ENCODE measurements at places on chromosomes 2 and 18. TPM values are rescaled to one million over a fixed set of nuclear protein-coding genes. Genes with fewer than 3 reads are reported as not detected.
A peak's percentile ranks its signal among the peaks of the same experiment; 100 is the strongest.

The MC4R gene
- not detected for total RNA-seq

DNA sequence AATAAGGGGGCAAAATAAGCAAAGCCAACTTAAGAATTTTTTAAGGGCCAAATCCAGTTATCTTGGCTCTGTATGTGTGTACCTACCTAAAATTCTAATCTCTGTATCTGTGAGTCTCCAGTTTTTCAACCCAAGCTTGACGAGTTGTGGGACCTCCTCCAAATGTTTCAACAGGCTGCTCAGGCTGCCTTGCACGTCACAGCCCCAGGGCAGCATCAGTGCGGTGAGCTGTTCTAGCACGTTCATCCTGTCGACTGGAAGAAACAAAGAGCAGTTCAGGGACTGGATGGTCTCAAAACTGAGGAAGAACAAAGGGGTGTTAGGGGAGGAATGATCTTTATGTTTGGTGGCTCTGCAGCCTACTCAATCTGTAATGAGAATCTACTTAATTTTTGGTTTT lies 29.4 kb downstream of the NLRC4 start:
- H3K36me3 ChIP-seq: no peaks in the 10 kb centered on the region
- H3K27me3 ChIP-seq: no peaks in the 10 kb centered on the region
- H3K4me3 ChIP-seq: no peak overlapping the region
- DNase-seq: no peak
- H3K4me1 ChIP-seq: peaks cover 6% of the 10 kb centered on the region

GRCh38 chr18:68960355-68960754 lies 162.5 kb downstream of the CCDC102B start:
- H3K36me3 ChIP-seq: no peaks in the 10 kb centered on the region
- H3K27ac ChIP-seq: no peak overlapping the region
- no peak overlapping the region for H3K4me3 ChIP-seq
- DNase-seq: no peak
- H3K4me1 ChIP-seq: no peaks in the 10 kb centered on the region

The RAB6D gene
- 0.17 TPM for total RNA-seq

- H3K27me3 ChIP-seq: no peaks in the 10 kb centered on the region
- no peaks in the 10 kb centered on the region for H3K36me3 ChIP-seq
- peak overlapping the region; percentile 74 for H3K27ac ChIP-seq
- H3K4me3 ChIP-seq: no peak overlapping the region
- H3K4me1 ChIP-seq: peaks cover 33% of the 10 kb centered on the region
Measured at GRCh38 chr2:62458671-62459081, 47.3 kb downstream of the TMEM17 start.

GRCh38 chr2:175383286-175383685 lies 201.8 kb upstream of the ATP5MC3 start:
- no peak for DNase-seq
- H3K4me1 ChIP-seq: no peaks in the 10 kb centered on the region
- no peak overlapping the region for H3K4me3 ChIP-seq
- H3K27me3 ChIP-seq: no peaks in the 10 kb centered on the region

DNA sequence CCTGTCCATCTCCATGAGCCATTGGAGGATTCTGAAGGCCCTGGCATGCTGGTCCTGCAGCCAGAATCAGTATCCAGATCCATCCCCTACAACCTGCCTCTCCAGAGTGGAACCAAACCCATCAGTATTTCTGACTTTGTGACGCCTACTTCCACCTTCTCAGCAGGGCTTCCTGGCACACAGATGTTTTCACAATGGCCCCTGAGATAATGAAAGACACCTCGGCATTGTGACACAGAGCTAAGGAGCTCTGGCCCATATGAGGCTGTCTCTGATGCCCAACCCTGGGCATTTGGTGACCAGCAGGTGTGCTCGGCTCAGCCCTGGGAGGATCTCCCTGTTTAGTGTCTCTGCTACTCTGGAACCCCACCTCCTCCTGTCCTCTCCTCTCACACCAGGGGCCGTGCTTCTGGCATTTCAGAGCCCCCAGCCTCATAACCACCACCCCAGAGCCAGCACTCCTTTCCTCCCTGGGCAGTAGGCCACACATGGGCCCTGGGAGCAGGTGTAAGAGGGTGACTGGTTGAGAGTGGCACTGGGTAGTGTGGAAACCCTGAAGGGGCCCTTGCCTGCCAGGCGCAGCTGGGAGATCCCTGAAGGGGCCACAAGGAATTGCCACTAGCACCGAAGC lies 38.2 kb downstream of the FOSL2 start:
- no peaks in the 10 kb centered on the region for H3K27me3 ChIP-seq
- DNase-seq: no peak
- H3K4me1 ChIP-seq: 0 out of 2 replicates have a peak, but pooled peaks cover 3% of the 10 kb centered on the region

- no peaks in the 10 kb centered on the region for H3K4me1 ChIP-seq
- H3K27me3 ChIP-seq: no peaks in the 10 kb centered on the region
- no peak for DNase-seq
- H3K4me3 ChIP-seq: no peak overlapping the region
- no peaks in the 10 kb centered on the region for H3K36me3 ChIP-seq
Measured at GRCh38 chr2:177117755-177118154, 94.8 kb upstream of the HNRNPA3 start.

DNA sequence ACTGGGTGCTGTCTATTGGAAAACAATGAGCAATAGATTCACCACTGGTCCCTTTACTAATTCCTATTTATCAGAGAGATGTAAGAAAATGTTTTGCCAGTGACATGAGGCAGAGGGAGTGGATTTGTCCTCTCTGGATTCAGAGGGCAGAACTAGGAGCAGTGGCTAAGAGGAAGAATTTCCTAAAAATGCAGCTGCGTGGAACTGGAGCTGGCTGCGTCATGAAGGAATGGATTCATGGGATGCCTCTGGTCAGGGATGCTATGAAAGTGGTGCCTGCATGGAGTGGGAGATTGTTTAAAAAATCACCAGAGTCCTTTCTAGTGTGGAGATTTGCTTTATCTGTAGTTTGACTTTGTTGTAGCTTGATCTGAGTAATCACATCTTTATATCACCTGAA lies 78.3 kb downstream of the ARHGEF33 start:
- H3K27me3 ChIP-seq: no peaks in the 10 kb centered on the region
- no peak for DNase-seq
- H3K27ac ChIP-seq: no peak overlapping the region
- H3K4me1 ChIP-seq: no peaks in the 10 kb centered on the region

DNA sequence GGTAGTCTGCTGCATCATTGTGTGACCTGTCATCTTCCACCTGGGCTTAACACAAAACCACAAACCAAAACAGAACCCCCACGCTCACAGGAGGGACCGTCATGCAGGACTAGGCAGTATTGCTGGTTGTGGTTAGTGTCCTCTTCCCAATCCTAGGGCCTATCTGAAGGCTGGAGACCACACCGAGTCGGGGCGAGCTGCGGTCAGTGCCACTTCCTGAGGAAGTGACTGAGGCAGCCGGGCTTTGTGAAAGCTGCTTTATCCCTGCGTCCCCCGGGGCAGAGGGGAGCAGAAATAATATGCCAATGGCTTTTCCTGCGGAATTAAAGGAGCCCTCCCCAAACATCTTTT lies 22.9 kb downstream of the ZNF532 start:
- H3K27me3 ChIP-seq: no peaks in the 10 kb centered on the region
- peaks cover 2% of the 10 kb centered on the region for H3K4me1 ChIP-seq
- H3K4me3 ChIP-seq: no peak overlapping the region
- H3K27ac ChIP-seq: no peak overlapping the region
- DNase-seq: no peak

GRCh38 chr2:446963-447530 lies 159.2 kb upstream of the ALKAL2 start:
- no peaks in the 10 kb centered on the region for H3K36me3 ChIP-seq
- peaks cover 5% of the 10 kb centered on the region for H3K27me3 ChIP-seq
- no peak for DNase-seq
- no peak overlapping the region for H3K4me3 ChIP-seq

The FEV gene
- total RNA-seq: not detected

GRCh38 chr2:177192788-177193187 lies 19.8 kb upstream of the HNRNPA3 start:
- no peak overlapping the region for H3K27ac ChIP-seq
- H3K4me1 ChIP-seq: peaks cover 9% of the 10 kb centered on the region
- no peaks in the 10 kb centered on the region for H3K36me3 ChIP-seq

DNA sequence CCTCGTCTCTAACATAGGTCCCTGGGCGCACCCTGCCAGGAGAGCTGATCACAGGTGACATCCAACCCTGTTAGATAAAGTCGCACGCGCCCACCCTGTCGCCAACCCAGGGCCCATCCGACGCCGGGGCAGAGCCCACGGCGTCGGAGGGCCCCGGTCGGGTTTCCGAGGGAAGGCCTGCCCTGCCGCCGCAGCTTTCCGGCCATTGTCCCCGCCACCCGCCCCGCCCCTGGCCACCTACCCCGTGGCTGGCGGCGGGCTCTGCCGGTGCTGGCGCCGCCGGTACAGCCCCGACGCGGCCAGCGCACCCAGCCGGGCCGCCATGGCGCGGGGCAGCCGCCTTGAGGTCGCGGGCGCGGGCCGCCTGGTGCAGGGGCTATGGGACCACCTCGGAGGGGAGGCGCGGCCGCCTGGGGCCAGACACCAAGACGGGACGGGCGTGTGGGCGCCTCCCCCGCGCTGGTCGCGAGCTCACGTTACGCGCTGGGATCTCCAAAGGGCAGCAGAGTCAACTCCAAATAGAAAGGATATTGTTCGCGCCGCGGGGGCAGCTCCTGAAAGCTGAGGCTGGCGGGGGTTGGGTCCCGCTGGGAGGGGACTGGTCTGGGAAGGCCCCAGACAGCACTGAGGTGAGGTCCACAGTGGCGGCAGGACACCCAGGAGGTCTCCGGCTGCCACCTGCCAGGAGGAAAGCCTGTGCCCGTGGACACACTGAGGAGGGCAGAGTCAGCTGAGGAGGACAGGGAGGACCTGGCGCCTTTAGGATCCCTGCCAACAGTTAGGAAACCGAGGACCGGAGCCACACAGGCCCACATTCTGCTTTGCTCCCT lies 11.1 kb downstream of the LIMS2 start:
- H3K27me3 ChIP-seq: no peaks in the 10 kb centered on the region
- H3K4me3 ChIP-seq: no peak overlapping the region
- DNase-seq: no peak
- no peaks in the 10 kb centered on the region for H3K4me1 ChIP-seq
- no peaks in the 10 kb centered on the region for H3K36me3 ChIP-seq

DNA sequence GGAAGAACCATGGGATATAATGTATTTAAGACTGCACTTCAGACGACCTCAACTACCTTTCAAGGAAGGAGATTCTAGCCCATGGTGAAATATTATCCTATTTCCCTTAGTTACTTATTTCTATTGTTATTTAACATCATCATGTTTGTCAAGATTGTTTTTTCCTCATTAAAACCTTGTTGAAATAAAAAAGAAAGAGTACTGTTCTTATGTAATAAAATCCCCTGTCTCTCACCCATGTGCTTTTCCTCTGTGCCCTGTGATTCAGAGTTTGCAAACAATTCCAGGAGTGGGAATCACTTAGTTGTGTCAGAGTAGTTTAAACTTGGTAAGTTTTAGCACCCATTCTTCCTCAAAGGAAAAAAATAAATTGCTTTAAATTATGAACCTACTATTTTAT lies 43.6 kb downstream of the ERBB4 start:
- no peaks in the 10 kb centered on the region for H3K27me3 ChIP-seq
- H3K4me1 ChIP-seq: no peaks in the 10 kb centered on the region
- H3K4me3 ChIP-seq: no peak overlapping the region
- H3K27ac ChIP-seq: no peak overlapping the region
- H3K36me3 ChIP-seq: no peaks in the 10 kb centered on the region
- no peak for DNase-seq

- H3K36me3 ChIP-seq: no peaks in the 10 kb centered on the region
- no peaks in the 10 kb centered on the region for H3K4me1 ChIP-seq
- no peak for DNase-seq
- no peak overlapping the region for H3K4me3 ChIP-seq
Measured at GRCh38 chr2:209900638-209901037, 101.8 kb upstream of the RPE start.

The POTEJ gene
- total RNA-seq: not detected

GRCh38 chr2:53964257-53964952 lies 6.4 kb downstream of the PSME4 start:
- peaks cover 6% of the 10 kb centered on the region for H3K4me1 ChIP-seq
- no peak overlapping the region for H3K27ac ChIP-seq
- no peaks in the 10 kb centered on the region for H3K36me3 ChIP-seq
- H3K27me3 ChIP-seq: no peaks in the 10 kb centered on the region
- no peak overlapping the region for H3K4me3 ChIP-seq

- H3K4me3 ChIP-seq: no peak overlapping the region
- H3K36me3 ChIP-seq: no peaks in the 10 kb centered on the region
- DNase-seq: no peak
- no peak overlapping the region for H3K27ac ChIP-seq
- no peaks in the 10 kb centered on the region for H3K4me1 ChIP-seq
- no peaks in the 10 kb centered on the region for H3K27me3 ChIP-seq
Measured at GRCh38 chr18:63961435-63961980, 8.4 kb upstream of the SERPINB8 start.

DNA sequence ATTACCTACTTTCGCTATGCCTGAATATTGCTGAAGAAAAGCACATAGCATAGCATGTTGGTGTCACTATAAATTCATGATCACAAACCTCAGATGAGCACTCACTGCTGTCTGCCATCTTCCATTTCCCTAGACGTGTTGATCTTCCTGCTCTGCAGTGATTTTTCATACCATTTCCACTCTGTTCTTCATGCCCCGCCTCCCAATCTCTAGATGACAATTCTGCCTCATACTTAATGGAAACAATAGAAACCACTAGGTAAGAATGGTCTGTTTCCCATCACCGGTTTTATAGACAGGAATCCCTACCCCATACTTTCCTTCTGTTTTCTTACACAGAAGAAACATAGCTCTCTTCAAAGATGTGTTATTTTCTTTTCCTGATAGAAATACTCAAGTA lies 63.8 kb downstream of the PIK3C3 start:
- H3K36me3 ChIP-seq: no peaks in the 10 kb centered on the region
- H3K4me3 ChIP-seq: no peak overlapping the region
- no peaks in the 10 kb centered on the region for H3K4me1 ChIP-seq
- no peak for DNase-seq
- no peaks in the 10 kb centered on the region for H3K27me3 ChIP-seq

The MROH2A gene
- total RNA-seq: not detected

- DNase-seq: no peak
- H3K27me3 ChIP-seq: 0 out of 2 replicates have a peak, but pooled peaks cover 2% of the 10 kb centered on the region
- H3K27ac ChIP-seq: no peak overlapping the region
- no peaks in the 10 kb centered on the region for H3K36me3 ChIP-seq
Measured at GRCh38 chr18:35770376-35771014, 189.0 kb downstream of the GALNT1 start.

The PLEK gene
- 0.22 TPM for total RNA-seq
